NCI-H2081 (cell line): ENCODE measurements at places on chromosomes 7 and 10.

- no peak for DNase-seq
These were observed 93.7 kb upstream of the NMT2 start for GRCh38 chr10:15262036-15262713.

- no peak for DNase-seq
These were observed 111.8 kb downstream of the SDK1 start for GRCh38 chr7:3412871-3413270.

GRCh38 chr7:123662293-123662692 is 6.6 kb downstream of the LMOD2 start:
- no peak for DNase-seq

DNA sequence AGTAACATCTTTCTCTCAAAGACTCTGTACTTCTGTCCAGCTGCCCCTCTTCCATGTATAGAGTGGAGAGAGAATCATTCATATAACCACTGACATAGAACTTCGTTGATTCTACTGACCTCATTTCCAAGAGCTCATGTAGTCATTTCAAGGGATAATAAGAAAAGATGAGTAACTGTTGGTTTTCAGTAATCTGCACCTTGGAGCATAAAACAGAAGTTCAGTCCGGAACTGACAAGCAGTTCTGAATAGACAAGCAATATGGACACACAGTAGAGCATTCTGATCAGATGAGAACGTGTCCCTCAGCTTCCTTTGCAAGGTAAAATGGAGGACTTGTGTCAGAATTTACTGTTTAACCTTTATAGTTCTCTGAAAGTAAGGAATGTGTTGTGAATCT is 847.1 kb downstream of the REEP3 start:
- DNase-seq = no peak

DNA sequence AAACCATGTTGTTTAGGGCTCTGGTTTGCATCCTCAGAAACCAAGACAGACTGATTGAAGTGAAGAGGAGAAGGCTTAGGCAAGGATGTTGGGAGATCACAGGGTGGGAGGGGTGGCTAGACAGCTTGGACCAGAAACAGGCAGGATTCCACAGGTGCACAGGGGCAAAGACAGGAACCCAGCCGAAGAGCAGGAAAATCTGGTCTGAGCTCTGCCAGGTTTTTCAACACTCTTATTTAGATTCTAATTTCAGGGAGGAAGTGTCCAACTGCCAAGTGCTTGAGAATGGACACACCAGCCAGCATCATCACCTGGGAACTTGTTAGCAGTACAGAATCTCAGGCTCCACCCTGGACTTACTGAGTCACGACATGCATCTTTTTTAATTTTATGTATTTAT is 93.8 kb downstream of the MARCHF5 start:
- no peak for DNase-seq

DNA sequence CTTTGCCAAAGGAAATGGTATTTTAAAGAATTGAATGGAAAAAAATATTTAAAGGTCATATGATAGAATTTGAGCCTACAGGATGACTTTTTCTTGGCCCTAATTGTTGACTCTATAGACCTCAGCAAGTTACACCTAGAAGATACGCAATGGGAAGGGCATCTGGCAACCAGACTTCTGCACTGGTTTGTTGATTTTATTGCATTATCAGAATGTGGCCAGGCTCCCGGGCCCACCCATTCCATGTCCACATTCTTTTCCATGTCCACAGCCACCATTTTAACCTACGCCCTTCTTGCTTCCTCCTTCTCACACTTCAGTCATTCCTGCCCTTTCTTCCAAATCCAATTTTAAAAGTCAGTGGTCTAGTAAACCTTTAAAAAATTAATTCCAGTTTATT is 738.4 kb downstream of the SUGCT start:
- no peak for DNase-seq

GRCh38 chr7:9645756-9646155 is 1212.3 kb downstream of the NXPH1 start:
- DNase-seq = no peak

DNA sequence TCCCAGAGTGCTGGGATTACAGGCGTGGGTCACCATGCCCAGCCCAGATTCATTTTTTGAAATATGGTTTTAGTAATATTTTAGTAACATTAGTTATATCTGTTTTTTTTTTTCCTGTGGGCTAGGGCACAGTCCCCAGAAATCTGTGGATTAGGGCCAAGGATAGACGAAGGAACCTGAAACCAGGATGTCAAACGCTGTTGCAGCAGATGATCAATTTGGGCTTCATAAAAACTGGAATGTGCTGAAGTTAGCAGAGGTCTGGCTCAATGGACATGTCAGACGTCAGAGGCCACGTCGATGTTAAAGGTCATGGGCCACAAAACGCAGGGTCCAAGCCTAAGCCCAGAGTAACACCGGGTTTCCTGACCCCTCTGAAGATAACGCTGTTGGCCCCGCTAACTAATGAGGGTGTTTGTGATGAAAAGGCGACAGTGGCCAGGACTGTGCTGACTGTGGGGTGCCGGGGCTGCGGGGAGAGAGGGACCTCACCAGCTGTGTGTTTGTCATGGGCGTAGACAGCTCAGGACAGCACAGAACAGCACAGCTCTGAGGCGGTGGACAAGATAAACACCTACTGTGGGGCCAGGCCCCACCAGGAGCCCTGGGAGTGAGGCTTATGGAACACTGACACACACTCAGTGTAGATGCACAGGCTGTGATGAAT is 23.8 kb upstream of the GTPBP4 start:
- DNase-seq = no peak

DNA sequence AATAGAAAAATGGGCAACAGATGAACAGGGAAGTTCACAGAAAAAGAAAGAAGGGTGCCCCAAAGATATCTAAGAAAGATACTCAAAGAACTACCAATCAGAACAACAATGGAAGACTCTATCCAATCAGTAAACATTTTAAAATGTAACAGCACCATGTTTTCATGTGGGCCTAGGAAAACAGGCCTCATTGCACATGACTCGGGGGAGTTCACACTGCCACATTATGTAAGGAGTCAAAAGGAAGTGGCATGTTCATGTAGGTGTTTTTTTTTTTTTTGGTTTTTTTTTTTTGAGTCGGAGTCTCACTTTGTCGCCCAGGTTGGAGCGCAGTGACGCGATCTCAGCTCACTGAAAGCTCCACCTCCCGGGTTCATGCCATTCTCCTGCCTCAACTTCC is 132.2 kb downstream of the USP6NL start:
- no peak for DNase-seq

GRCh38 chr10:30059209-30060107 is at the start of gene JCAD:
Gene JCAD, minus strand, starts transcription at chr10:30059586. Its CDS starts 11,774 bp downstream, at chr10:30047812.
- DNase-seq = no peak

GRCh38 chr10:1158066-1158465 is 101.9 kb downstream of the WDR37 start:
- no peak for DNase-seq

DNA sequence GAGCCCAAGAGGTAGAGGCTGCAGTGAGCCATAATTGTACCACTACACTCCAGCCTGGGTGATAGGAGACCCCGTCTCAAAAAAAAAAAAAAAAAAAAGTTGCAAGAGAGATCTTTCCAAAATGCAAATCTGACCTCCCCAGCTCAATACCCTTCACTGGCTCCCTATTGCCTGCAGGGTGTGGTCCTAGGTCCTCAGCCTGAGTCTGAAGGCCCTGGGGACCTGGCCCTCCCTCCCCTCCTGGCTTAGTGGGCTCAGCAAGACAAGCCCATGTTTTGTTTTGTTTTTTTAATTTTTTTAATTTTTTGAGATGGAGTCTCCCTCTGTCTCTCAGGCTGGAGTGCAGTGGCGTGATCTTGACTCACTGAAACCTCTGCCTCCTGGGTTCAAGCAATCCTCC is 20.6 kb downstream of the SRRM3 start:
- DNase-seq = no peak

- no peak for DNase-seq
These were observed 333.0 kb downstream of the GRID1 start for GRCh38 chr10:86033581-86033980.

- no peak for DNase-seq
These were observed 80.0 kb downstream of the ARID5B start for GRCh38 chr10:61981460-61981859.

DNA sequence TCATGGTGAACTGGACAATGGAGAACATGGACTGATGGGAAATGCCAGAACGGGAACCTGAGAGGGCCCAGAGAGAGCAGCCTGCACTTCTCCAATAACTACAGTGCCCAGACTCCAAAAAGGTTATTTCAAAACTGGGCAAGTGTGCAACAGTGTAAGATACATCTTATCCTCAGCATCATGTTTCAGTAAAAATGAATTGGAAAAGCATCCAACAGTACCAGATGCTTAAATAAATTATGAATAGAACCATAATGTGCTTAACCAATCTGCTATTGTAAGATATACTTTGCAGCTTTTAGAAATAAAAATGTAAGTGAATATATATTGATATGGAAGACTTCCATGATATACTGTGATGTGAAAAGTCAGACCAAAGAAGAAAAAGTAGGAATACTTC is 303.3 kb downstream of the GRID1 start:
- no peak for DNase-seq

DNA sequence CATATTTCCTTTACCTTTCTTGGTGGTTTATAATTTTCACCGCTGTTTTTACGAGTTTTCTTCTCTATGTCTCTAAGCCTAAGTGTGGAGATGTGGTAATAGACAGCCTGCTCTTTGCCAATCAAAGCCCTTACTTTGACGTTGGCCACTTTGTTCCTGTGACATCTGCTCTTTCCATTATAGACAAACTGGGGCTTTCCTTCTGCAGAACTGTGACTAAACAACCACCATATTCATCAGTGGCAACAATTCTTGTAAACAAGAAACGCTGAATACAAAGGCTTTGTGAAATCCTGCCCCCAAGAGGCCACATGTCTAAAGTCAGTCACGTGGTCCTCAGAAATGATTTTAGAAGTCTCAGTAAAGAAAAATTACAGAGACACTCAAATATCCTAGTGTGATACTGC is 59.6 kb upstream of the CAPZA2 start:
- peak; percentile 47 for DNase-seq

GRCh38 chr10:21673668-21674067 is 139.6 kb downstream of the MLLT10 start:
- no peak for DNase-seq

DNA sequence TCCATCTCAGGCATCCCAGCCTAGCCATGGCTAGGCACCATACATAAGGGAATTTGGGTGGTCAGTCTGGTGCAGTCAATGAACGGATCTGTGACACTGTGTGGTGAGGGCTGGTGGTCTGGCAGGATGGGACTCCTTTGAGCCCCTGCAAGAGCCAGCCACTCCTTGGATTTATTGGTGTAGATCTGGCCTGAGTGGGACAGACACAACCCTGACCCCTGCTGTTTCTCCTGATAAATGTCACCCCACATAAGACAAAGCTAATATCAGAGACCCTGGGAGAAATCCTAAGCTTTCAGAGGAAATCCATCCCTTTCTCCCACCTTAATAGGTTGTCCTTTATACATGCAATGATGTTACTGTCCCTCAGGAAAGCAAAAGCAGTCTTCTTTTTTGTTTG is 2.3 kb downstream of the FBXO24 start:
- DNase-seq = no peak

GRCh38 chr10:48548531-48549135 is 56.2 kb downstream of the ARHGAP22 start:
- no peak for DNase-seq

GRCh38 chr7:28112883-28113540 is 67.6 kb downstream of the JAZF1 start:
- DNase-seq = no peak

GRCh38 chr10:24824536-24824935 is 100.8 kb upstream of the ARHGAP21 start:
- DNase-seq = no peak

- DNase-seq = no peak
These were observed 686 bp downstream of the AASS start for GRCh38 chr7:122143376-122143750.

GRCh38 chr7:139339025-139339424 is 2.1 kb upstream of the FMC1 start:
- no peak for DNase-seq

GRCh38 chr10:62451611-62451975 is 77.4 kb downstream of the ZNF365 start:
- DNase-seq = no peak

DNA sequence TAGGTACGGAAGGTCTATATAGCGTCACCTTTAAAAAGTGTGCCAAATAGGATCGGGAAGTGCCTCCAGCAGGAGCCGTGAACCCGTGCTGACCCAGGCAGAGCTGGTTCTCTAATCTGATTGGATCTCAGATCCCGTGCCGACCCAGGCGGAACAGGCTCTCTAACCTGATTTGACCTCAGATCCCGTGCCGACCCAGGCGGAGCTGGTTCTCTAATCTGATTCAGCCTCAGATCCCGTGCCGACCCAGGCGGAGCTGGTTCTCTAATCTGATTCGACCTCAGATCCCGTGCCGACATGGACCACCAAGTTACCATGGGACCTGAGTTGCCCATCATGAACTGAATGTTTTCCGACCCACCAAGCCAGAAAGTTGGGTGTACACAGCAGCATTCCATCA is 463.9 kb downstream of the PTPRN2 start:
- DNase-seq = no peak

DNA sequence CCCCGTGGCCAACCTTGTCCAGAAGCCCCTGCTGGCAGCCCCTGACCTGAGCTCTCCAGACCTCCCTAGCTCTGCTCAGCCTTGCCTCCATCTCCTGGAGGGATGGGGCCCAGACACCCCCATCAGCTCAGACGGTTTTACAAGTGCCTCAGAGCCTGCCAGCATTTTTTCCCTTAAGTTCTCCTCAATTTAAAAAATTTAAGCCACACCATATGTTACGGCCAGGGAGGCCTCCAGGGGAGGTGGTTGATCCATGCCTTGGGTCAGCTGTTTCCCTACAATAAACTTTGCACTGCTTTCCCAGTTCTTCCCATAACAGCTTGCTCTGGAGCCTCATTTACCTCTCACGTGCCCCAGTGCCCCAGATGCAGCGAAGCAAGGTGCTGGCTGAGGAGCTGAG is 143.5 kb downstream of the RGS10 start:
- no peak for DNase-seq

GRCh38 chr10:27252267-27253000 is 11.8 kb upstream of the ACBD5 start:
- DNase-seq = no peak

GRCh38 chr10:126732308-126732707 is 61.8 kb upstream of the C10orf90 start:
- DNase-seq = no peak

DNA sequence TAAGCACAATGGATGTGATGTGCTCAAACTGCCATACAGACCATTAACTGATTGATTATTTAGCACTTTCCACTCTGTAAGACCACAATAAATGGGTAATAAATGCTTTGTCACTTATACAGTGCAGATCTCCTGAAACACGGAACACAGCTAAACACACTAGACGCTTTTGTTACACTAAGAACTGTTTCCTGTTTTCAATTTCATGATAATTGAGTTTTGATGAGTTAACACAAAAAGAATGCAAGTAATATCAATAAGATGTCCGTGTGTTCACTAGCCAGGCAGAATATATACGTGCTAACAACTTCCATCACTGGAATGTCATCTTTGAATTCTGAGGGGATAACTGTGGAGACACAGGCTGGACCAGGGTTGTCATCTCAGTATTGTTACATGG is 178.8 kb downstream of the SKAP2 start:
- DNase-seq = no peak

DNA sequence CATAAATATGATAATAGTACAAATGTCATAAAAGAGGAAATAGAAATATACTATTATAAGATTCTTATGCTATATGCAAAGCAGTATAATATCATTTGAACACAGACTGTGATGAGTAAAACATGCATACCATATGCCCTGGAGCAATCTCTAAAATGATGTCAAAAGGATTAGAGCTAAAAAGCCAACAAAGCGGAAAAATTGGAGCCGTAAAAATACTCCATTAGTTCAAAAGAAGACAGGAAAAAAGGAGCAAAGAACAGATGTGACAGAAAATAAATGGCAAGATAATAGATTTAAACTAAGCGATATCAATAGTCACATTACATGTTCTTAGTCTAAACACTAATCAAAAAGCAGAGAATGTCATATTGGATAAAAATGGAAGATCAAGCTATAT is 191.0 kb upstream of the PLPP4 start:
- no peak for DNase-seq
